ENCODE measurements at places on chromosomes 1 and 21. TPM values are rescaled to one million over a fixed set of nuclear protein-coding genes. Genes with fewer than 3 reads are reported as not detected.

DNA sequence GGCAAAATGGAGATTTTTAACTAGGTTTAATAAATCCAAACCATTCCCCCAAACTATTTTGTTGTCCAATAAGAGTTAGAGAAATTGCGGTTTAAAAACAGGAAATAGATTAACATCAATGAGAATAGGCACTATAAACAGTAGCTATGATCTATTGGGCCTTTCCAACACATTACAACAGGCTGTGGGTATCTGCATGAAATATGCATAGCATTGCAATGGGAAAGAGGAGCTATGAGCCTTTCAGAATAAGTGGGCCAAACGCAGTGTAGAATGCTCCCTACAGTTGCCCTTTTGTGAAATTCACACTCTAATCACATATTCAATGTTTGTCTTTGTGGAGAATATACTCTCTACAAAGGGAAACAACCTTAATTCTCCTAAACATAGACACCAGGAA is 305.5 kb upstream of the PRMT6 start:
- DNase-seq, result no peak

GRCh38 chr1:35532497-35533223 is 24.5 kb downstream of the KIAA0319L start:
- DNase-seq, result no peak

DNA sequence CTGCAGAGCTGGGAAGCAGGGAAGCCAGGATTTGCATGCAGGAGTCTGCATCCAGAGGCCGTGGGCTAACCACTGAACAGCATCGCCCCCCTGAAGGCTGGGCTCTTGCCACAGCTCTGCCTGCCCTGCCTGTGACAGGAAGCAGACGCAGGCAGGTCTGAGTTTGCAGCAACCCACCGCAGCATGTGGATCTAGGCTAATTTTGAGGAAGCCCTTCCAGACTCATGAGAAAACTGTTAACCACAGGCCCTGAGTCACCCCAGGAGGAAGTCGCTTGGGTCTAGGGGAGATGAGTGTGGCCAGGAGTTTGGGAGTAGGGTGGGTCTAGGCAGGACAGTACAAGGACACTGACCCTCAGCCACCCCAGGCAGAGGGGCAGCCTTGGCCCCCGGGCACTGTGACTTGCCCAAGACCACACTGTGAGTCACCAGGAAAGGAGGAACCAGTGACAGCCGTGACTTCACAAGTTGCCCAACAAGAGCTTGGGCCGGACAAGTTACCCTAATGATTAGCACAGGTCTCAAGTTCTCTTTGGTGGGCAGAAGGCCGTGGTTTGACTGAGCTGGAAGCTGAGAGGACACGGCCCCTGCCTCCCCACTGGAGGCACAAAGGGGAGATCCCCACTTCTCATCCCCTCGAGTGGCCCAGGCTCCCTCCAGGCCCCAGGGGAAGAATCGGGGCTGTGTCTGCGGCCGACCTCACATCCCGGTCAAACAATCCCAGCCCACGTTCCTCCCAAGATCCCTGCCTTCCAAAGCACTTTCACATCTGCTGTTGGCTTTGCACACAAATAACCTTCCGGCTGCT is 826 bp downstream of the LAPTM5 start:
- peak; percentile 59 for DNase-seq

Gene TMEM82
- total RNA-seq, result not detected
